ENCODE measurements at places on chromosomes 2 and 18.
A peak's percentile ranks its signal among the peaks of the same experiment; 100 is the strongest.

GRCh38 chr2:69082430-69082997, 69.5 kb downstream of the ANTXR1 start:
- no peak for DNase-seq

DNA sequence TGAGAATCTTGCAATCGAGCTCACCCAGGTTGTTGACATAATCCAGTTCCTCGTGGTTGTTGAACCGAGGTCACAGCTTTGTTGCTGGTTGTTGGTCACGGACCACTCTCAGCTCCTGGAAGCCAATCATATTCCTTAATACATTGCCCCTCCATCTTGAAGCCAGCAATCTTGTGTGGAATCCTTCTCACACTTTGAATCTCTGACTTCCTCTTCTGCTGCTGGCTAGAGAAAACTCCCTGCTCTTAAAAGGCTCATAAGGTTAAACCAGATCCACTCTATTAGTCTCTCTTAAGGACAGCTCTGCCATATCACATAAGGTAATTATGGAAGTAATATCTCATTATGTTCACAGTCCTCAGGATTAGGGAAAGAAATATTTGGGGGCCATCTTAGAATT, 41.1 kb downstream of the SP140 start:
- DNase-seq: no peak

DNA sequence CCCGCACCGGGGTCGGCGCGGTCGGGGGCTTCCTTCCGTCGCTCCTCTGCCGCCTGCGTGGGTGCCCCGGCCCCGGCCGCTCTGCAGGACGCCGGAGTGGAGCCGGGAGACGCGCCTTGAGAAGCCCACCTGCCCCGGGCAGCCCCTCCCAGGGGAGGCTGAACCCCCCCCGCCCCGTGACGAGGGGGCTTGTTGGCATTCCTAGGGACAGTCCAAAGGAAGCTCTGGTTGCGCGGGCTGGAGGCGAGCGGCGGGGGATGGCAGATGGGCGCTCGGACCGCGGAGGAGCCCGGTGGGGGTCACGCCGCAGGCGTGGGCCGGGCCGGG, 133.5 kb upstream of the MGAT5 start:
- DNase-seq: no peak

DNA sequence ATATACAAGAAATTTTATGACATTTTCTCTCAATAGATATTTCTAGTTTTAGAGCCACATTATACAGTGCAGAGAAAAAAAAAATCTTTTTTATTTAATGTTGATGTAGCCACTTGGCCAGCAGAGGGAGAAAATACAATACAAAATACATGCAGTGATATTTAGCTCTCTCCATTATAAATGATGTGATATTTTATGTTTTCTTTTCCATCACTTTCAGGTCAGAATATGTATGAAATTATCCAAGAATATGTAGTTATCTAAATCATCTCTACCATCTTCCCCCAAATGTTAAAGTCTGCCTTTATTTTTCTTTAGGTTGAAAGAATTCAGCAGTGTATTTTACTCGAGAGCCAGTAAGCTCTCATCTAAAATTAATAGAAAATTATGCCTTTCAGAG, 533.6 kb upstream of the FSHR start:
- DNase-seq: peak; percentile 4

GRCh38 chr2:99112617-99113016, 28.9 kb upstream of the C2orf15 start:
- no peak for DNase-seq

- DNase-seq: peak; percentile 59
These were observed 646 bp downstream of the ALS2 start for GRCh38 chr2:201779901-201780673.
